ENCODE measurements at places on chromosomes 6 and 20.
A peak's percentile ranks its signal among the peaks of the same experiment; 100 is the strongest.

DNA sequence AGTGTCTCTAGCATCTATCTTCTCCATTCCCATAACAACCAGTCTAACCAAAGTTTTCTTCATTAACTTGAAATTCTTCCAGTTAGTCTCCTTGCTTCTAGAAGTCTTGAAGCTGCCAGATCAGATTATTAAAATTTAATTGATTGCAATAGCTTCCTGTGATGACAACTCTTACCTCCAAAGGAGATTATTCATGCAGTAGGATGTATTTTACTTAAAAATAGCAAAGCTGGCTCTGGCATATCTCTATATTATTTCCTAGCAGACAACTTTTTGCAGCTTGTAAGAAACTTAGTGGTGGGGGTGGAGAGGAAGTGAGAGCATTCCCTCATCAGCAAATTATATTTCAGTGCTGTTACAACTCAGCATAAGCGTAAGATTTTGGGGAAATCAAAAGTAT is 290.4 kb downstream of the GRIK2 start:
- H3K27me3 ChIP-seq, result no peaks in the 10 kb centered on the region
- no peak overlapping the region for H3K27ac ChIP-seq
- H3K36me3 ChIP-seq, result no peaks in the 10 kb centered on the region
- DNase-seq, result no peak

GRCh38 chr6:143958839-143959399 is 49.1 kb downstream of the PLAGL1 start:
- H3K4me3 ChIP-seq, result peak overlapping the region; percentile 50
- no peak for DNase-seq
- H3K27me3 ChIP-seq, result peaks cover 8% of the 10 kb centered on the region
- H3K4me1 ChIP-seq, result peaks cover 58% of the 10 kb centered on the region

DNA sequence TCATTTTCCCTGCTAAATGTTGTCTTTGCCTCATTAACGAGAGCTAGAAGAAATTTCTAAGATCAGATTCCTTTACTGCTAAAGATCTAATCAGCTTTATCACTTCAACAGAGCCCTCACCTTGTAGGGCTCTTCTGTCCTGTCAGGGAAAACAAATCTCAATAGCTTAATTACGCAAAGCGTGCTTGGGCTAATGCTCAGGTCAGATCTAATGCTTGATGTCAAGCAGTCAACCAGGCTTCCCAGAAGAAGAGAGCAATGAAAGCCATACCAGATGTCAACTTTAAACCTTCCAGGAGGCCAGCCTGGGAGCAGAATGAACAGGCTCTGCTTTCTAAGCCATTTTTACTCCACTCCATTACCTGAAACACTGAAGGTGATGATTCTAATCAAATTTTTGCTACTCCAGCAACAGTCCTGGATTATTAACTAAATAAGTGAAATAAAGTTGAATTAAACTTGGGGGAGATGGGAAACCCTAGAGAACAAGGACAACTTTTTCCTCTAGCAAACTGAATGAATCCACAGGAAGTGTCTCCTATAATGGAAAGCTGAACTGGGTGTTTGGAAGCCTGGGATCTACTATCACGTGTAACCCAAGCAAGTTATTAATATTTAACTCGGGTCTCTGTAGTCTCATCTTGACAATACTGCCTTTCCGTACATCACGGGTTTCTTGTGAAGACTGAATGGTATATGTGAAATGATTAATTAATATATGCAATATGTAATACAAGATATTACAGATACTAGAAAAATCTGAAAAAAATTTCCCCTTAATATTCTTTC is 273.7 kb downstream of the PTPRK start:
- DNase-seq, result no peak
- H3K27ac ChIP-seq, result no peak overlapping the region
- no peaks in the 10 kb centered on the region for H3K4me1 ChIP-seq

DNA sequence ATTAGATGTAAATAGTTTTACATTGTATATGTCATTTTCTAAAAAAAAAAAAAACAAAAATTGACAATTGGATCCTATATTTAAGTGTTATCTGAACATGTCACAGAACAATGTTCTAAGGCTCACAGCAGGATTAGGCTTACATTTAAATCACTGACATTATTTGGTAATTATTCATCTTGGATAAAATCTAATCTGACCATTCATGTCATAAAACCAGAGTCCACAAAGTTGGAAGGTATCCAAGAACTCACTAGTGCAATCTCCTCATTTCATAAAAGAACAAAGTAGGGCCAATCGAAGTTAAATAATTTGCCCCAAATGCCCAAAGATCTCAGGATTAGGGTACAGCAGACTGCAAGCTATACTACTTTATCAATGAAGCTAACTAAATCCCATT is 73.0 kb downstream of the PDSS2 start:
- H3K4me1 ChIP-seq, result no peaks in the 10 kb centered on the region
- DNase-seq, result no peak
- no peaks in the 10 kb centered on the region for H3K27me3 ChIP-seq
- H3K36me3 ChIP-seq, result no peaks in the 10 kb centered on the region
- no peak overlapping the region for H3K4me3 ChIP-seq

- peak within 1 kb of the TSS; percentile 87 for H3K27ac ChIP-seq
- H3K4me3 ChIP-seq, result peak within 1 kb of the TSS; percentile 96
- peaks cover 4% of the 10 kb centered on the region for H3K36me3 ChIP-seq
- peak; percentile 80 for DNase-seq
Measured at GRCh38 chr6:114342826-114343781, at the start of gene HS3ST5. HS3ST5 (minus strand) TSS chr6:114343023; CDS start chr6:114062845, 280,178 bp downstream.

GRCh38 chr6:158766621-158767455 is 52.3 kb downstream of the EZR start:
- H3K4me3 ChIP-seq, result peak overlapping the region; percentile 51
- DNase-seq, result no peak
- H3K27ac ChIP-seq, result no peak overlapping the region
- H3K27me3 ChIP-seq, result peaks cover 12% of the 10 kb centered on the region
- H3K36me3 ChIP-seq, result peaks cover 61% of the 10 kb centered on the region
- no peaks in the 10 kb centered on the region for H3K4me1 ChIP-seq

GRCh38 chr6:4560221-4561077 is 215.8 kb upstream of the CDYL start:
- H3K36me3 ChIP-seq, result peaks cover 6% of the 10 kb centered on the region
- H3K4me3 ChIP-seq, result peak overlapping the region; percentile 72
- H3K27ac ChIP-seq, result peak overlapping the region; percentile 54
- H3K4me1 ChIP-seq, result peaks cover 32% of the 10 kb centered on the region

DNA sequence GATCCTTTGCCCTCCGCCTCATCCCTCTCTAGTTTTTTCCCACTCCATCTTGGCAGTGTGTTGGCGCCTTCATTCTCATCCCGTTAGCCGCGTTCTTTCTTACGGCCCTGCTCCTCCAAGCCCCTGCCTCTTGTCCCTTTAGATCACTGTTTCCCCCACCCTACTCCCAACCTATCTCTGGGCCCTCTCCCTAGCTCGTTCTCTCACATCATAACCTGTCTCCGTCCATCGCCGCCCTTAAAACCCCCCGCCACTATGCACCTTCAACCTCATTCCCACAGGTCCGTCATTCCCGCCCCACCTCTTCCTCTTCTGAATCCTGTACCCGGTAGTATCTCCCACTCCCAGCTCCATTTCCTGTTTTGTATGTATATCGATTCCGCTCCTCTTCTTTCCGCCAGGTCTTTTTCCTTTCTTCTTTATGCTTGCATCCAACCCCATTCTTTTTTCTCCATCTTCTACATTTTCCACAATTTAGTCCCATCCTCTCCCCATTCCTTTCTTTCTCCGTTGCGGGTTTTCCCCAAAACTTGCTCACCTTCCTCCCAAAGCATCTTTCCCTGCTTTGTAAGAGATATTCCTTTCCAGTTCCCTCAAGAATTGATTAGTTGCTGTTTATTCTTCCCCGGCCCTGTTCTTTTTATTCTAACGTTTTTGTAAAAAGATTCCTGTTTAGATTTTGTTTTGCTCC is 671 bp downstream of the EFHC1 start:
- peaks cover 5% of the 10 kb centered on the region for H3K36me3 ChIP-seq
- no peak overlapping the region for H3K27ac ChIP-seq
- peaks cover 17% of the 10 kb centered on the region for H3K4me1 ChIP-seq

GRCh38 chr6:137699031-137699683 is 167.9 kb upstream of the TNFAIP3 start:
- peak overlapping the region; percentile 99 for H3K27ac ChIP-seq
- H3K4me3 ChIP-seq, result no peak overlapping the region
- no peaks in the 10 kb centered on the region for H3K36me3 ChIP-seq
- DNase-seq, result no peak
- peaks cover 45% of the 10 kb centered on the region for H3K4me1 ChIP-seq
- H3K27me3 ChIP-seq, result peaks cover 8% of the 10 kb centered on the region

DNA sequence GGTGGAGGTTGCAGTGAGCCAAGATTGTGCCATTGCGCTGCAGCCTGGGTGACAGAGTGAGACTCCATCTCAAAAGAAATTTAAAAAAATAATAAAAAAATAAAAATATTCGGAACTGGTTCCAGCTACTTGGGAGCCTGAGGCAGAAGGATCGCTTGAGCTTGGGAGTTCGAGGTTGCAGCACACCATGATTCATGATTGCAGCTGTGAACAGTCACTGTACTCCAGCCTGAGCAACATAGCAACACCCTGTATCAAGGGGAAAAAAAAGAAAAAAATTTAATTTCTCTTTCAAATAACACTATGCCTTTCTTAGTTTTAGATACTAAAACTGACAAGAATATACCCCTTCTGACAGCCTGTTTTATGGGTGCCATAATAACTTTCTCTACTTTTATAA is 10.5 kb downstream of the KDM1B start:
- no peaks in the 10 kb centered on the region for H3K27me3 ChIP-seq
- H3K4me3 ChIP-seq, result no peak overlapping the region

- H3K36me3 ChIP-seq, result peaks cover 9% of the 10 kb centered on the region
- H3K27ac ChIP-seq, result no peak overlapping the region
- peak overlapping the region; percentile 83 for H3K4me3 ChIP-seq
- peaks cover 39% of the 10 kb centered on the region for H3K27me3 ChIP-seq
- peaks cover 16% of the 10 kb centered on the region for H3K4me1 ChIP-seq
Measured at GRCh38 chr6:157235600-157236039, 87.7 kb downstream of the TMEM242 start.

DNA sequence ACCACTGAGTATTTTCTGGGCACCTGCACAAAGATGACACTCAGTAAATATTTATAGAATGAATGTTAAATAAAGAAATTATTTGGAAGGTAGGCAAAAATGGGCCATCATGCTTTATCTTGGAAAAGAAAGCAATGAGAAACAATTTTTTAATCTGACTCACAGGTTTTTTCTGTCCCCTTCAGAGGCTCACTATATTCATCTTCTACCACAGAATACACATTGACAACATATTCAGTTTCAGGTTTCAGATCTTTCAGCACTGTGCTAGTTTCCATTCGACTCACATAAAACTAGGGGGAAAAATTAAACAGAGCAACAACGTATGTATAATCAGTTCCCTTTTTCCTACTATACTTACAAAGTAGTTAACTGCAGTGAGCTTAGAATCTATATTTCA is 58.3 kb downstream of the COL12A1 start:
- no peak overlapping the region for H3K27ac ChIP-seq

DNA sequence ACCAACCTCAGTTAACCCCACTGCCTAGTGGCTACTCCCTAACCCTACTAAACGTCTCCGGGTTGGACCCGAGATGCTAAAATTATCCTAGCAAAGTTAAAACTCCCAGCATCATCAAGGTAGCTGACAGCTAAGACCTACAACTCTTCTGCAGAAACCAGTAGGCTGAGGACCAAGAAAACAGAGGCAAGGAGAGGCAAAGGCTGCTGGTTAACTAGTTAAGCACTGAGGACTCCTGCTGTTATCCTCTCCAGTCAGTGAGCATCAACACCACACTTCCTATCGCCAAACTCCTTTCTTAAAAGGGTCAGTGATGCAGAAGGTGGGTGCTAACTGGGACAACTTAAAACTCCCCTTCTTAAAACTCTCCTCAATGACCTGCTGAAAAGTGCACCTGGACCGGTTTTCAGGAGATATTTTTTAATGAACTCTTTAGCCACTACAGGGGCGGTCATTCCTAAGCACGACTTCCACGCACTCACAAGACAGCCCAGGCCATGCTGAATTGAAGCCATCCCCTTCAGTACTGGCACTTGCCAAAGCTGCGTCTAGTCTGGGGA is 1.7 kb downstream of the TRERF1 start:
- H3K36me3 ChIP-seq, result no peaks in the 10 kb centered on the region
- DNase-seq, result no peak
- peaks cover 17% of the 10 kb centered on the region for H3K27me3 ChIP-seq
- H3K27ac ChIP-seq, result no peak overlapping the region
- peak overlapping the region; percentile 100 for H3K4me3 ChIP-seq
- peaks cover 21% of the 10 kb centered on the region for H3K4me1 ChIP-seq

DNA sequence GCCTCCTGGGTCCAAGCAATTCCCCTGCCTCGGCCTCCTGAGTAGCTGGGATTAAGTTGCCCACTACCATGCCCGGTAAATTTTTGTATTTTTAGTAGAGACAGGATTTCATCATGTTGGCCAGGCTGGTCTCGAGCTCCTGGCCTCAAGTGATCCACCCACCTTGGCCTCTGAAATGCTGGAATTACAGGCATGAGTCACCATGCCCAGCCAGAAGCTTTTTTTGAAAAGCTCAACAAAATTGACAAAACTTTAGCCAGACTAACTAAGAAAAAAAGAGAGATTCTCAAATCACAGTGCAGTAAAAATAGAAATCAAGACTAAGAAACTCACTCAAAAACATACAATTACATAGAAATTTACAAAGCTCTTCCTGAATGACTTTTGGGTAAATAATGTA is 420.6 kb downstream of the COL12A1 start:
- H3K27ac ChIP-seq, result no peak overlapping the region
- H3K36me3 ChIP-seq, result no peaks in the 10 kb centered on the region
- no peak for DNase-seq
- peaks cover 2% of the 10 kb centered on the region for H3K27me3 ChIP-seq

DNA sequence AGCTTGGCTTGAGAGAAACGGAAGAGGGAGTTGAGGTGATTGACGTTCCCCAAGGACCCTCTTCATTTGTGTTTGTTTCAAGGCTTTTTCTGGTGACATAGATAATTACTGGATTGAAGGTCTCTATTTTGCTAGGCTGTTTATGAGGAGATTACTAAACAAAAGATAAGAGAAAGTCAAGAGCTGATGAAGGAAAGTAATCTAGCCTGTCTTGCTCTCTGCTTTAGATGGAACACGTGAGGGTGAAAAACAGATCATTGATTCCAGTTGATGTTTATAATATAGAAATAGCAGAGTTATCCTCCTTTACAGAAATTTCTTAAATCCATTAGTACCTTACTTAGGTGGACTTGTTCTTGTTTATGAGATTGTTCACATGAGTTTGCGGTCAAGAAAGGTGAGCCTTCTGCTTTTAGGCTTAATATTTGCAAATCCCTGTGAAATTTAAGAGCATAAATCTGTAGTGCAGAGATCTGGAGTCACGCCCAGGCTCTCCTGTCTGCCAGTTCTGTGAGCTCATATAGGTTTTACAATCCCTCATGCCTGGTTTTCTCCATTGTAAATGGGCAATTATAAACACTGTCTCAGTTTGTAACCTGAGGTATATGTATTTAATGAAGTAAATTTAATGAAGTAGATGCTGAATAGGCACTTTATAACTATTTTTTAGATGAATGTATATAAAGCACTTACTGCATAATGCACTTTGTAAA is 272.8 kb downstream of the NKAIN2 start:
- no peak for DNase-seq
- H3K4me1 ChIP-seq, result peaks cover 22% of the 10 kb centered on the region
- H3K36me3 ChIP-seq, result no peaks in the 10 kb centered on the region
